Cerebellum (tissue), 4 donors: ENCODE measurements at places on chromosomes 2 and 18.

DNA sequence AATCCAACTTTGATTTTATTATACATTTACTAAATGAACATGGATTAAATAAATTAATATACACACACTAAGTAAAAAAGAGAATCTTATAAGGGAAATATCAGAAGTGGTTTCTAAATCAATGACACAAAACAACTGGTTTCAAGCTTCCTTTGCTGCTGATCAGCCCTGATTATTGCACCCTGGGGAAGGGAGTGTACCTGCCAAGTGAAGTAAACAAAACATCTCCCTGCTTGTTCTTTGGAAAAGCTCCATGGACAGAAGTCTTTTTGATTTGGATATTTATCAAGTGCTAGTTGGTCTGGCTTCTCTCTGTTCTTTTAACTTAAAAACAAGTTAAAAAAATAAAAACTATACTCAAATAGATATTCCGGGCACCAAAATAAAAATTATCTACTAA is 190.1 kb downstream of the PDE11A start:
- no peak for DNase-seq

GRCh38 chr2:156437272-156437930 is 1.2 kb downstream of the GPD2 start:
- DNase-seq = no peak

DNA sequence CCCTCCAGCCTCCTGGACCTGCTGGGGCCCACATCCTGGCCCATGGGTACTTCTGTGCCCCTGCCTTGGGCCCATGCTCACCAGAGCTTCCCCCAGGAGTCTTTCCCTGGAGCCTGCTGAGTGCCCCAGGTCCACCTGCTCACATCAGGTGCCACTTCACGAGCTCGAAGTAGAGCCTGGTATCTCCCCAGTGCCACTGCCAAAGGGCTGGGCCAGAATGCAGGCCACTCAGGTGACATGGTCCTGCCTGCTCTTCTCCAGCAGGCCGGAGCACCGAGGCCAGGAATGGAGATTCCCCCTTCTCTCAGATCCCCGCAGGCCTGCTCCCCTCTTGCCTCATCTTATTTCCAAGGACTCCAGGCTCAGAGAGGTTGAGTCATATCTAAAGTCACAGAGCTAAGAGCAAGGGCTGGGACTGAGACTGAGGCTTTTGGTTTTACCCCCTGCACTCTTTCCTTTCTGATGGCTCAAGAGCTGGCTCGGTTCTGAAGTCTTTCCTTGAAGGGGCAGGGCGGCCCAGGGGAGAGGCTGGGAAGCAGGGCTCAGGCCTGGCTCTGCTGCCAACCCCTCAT is 79.2 kb downstream of the HS1BP3 start:
- no peak for DNase-seq

DNA sequence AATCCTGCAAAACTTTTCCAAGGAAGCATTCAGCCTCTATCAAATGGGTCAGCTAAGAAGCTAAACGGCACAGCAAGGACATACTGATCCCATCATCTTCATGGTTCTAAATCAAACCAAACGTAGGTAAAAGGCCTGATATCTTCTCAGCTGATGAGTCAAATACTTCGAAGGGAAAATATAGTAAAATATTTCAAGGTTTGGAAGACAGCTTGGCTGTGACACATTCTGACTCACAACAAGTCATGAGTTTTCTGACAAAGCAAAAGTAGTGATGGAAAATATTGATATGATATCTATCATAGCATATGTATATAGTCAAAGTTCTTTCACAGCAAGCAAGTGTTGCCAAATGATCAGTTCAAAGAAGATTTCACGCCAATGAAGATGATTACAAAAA is 31.5 kb downstream of the DOCK10 start:
- no peak for DNase-seq

DNA sequence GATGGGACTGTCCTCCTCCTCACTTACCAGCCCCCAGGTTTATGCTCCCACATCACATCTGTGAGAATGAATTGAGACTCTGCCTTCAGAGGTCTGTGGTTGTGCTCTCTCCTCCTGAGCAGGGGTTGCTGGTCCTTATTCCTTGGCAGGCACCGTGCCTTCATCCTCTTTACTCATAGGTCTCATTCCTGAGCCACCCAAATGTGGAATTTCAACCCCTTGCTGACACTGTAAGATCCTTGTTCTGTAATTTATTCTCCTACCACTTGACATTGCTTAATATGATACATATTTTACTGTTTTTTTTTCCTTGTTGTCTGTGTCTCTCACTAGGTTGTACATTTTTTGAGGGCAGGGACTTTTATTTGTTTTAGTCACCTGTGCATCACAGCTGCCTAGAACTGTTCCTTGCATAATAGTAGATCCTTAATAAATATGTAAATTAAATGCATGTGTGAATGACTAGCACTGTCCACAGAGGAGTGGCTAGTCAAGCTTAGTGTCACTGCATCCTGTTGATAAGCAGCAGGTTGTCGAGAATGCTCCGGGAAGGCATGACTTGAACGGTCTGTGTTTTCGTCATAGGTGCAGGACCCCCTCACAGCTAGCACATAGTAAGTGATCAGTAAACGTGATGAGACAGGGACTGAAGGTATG is 180.6 kb downstream of the ZNF407 start:
- DNase-seq = no peak
